SK-N-DZ (cell line): ENCODE measurements at places on chromosomes 6 and 20.

GRCh38 chr6:137370871-137371633 lies 123.1 kb downstream of the OLIG3 start:
- no peak for DNase-seq

DNA sequence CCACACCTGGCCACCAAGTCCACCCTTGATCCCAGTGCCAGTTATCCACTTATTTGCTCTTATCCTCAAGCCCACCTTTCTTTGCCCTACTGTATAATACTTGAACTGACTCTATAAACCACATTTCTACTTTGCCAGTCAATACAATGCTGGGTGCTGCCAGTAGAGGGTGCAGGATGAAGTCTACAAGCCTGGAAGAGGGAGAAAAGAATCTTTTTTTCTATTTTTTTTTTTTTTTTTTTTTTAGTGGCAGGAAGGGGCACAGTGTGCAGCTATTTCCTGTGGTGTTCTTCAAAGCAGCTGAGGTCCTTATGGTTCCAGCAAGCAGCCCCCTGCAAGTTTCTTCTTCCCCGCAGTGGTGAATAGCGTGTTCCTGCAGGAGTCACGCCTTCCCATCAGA lies 22.2 kb upstream of the GABRR1 start:
- DNase-seq, result no peak

- DNase-seq, result no peak
Measured at GRCh38 chr20:23162887-23163286, 76.8 kb upstream of the CD93 start.

- no peak for DNase-seq
Measured at GRCh38 chr6:150599199-150600009, at the start of gene PLEKHG1. PLEKHG1 (plus strand) TSS chr6:150599885; CDS start chr6:150733682, 133,797 bp downstream.

GRCh38 chr6:14865531-14866100 lies 380.3 kb upstream of the JARID2 start:
- DNase-seq, result no peak

DNA sequence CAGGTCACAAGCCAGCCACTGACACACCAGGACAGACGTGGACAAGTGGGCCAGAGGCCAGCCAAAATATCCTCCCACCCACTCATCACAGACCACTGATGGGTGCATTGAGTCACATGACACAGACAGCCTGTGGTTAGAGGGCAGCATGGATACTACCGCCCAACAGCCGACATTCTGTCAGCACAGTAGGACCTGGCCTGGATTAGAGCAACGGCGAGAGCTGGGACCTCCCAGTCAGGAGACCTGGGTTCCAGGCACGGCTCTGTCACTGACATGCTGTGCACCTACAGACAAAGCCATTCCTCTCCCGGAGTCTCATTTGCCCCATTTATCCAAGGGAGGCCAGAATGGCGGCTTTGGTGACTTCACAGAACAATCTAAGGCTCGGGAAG lies 8.0 kb downstream of the ZNF335 start:
- DNase-seq, result no peak

GRCh38 chr6:110101885-110102284 lies 77.6 kb downstream of the WASF1 start:
- no peak for DNase-seq

GRCh38 chr20:6769903-6770785 lies 2.7 kb downstream of the BMP2 start:
- no peak for DNase-seq

- no peak for DNase-seq
Measured at GRCh38 chr6:158938811-158939254, 61.2 kb downstream of the RSPH3 start.

- no peak for DNase-seq
Measured at GRCh38 chr20:58526411-58526810, 11.2 kb upstream of the APCDD1L start.

- DNase-seq, result no peak
Measured at GRCh38 chr20:47427746-47428145, 71.2 kb upstream of the ZMYND8 start.

- no peak for DNase-seq
Measured at GRCh38 chr20:53190225-53190624, 218.1 kb downstream of the TSHZ2 start.

GRCh38 chr20:21101453-21101931 lies 4.7 kb downstream of the LINC00237 start:
- DNase-seq, result no peak

DNA sequence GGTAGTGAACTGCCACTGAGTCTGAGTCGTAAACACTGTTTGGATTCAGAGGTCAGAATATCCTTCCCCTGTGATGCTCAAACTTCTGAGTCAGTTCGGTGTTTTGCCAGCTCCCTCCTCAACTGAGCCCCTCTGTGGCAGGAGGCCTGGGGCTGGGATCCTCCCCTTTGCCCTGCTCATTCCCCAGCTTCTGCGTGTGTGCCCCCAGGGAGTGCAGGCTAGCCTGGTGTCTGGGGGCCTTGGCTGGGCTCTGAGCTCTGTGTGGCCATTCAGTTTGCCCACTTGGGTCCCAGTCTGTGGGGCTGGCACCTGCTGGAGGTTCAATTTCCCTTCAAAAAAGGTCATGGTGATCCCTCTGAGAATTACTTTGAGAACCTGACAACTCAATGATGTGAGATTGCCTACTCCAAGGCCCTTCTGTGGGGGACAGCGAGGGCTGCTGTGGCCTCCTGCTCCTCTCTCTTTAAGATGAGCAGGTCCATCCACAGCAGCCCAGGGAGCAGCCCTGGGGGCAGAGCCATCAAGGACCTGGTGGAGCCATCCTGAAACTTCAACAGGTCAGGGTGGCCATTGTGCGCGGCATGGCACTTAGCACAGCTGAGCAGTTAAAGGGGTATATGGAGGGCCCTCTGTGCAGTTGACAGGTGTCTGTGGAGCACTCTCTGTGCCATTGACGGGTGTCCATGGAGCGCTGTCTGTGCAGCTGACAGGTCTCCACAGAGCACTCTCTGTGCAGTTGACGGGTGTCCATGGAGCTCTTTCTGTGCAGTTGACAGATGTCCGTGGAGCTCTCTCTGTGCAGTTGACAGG lies 147.2 kb downstream of the SYCP2 start:
- DNase-seq, result no peak

- DNase-seq, result no peak
Measured at GRCh38 chr20:43492101-43492500, 15.4 kb upstream of the L3MBTL1 start.

DNA sequence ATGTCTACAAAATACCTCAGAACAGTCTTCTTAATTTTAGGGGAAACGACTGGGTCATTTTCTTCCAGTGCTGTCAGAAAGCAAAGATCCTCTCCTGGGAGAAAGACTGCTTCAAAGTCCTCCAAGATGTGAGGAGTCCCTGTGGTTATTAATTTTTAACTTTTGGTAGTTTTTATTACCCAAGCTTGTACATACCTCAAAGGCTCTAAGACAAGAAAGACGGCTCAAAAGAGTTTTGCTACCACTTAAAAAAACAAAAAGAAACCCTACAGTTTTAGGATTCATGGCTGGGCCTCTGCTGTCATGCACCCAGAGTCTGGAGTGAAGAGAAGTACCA lies 56.1 kb upstream of the APCDD1L start:
- no peak for DNase-seq

- DNase-seq, result no peak
Measured at GRCh38 chr20:50429412-50429811, 80.8 kb upstream of the PTPN1 start.
